ENCODE measurements at places on chromosomes 11 and 22.

DNA sequence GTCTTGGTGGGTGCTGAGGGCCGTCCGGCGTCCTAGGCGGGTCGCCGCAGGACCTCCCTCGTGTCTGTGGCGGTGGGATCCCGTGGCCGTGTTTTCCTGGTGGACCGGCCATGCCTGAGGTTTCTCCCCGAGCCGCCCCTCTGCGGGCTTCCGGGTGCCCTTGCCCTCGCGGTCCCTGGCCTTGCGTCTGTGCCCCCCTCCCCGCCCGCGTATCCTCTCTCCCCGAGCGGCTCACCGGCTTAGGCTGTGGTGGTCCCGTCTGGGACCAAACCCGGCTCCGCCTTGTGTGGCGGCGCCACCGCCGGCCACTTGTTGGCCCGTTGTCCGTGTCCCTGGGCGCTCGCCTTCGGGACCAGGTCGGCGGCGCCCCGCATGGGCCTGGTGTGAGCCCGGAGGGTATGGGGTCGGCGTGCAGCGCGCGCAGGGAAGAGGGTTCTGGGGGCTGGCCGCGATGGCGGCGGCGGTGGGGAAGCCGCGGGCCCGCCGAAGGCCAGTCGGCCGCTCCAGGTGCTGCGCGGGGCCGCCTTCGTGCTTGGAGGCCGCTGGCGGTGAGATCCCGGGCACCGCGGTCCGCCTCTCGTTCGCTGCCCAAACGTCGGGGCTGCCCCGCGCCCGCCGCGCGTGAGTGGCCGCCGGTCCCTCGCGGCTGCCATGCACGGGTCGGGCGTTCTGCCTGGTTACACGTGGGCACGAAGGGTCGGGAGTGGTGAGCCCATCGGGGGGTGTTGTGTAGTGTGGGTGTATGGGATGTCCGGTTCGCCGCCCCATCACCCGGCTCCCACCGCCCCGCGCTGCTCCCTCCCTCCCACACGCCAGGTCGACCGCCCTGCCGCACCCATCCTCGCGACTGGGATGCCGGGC is 3899.1 kb upstream of the OR11H1 start:
- no peak for DNase-seq

DNA sequence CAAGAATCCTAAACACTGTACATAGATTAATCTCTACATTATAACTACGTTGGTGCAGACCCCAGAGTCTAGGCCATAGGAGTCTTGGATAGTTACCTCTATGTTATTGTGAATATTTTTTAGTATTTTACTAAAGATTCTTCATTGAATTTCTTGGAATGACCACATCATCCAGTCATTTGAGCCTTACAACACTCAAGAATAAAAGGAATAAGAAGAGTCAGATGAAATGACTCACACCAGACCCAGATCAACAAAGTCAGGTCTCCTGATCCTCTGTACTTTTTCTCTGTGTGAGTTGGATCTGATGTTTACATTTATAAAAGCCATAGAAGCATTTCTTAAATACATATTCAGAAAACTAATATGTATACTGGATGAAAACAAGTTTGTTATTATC is 179.2 kb upstream of the ARHGAP20 start:
- no peak for DNase-seq

GRCh38 chr11:69251639-69252489 is 42.1 kb upstream of the MYEOV start:
- no peak for DNase-seq

- no peak for DNase-seq
These were observed 570.3 kb upstream of the ANO5 start for GRCh38 chr11:21622566-21622965.

GRCh38 chr11:37371346-37371970 is 773.4 kb upstream of the RAG2 start:
- DNase-seq = no peak

GRCh38 chr11:47399860-47400767 is 8.3 kb upstream of the SLC39A13 start:
- DNase-seq = no peak

DNA sequence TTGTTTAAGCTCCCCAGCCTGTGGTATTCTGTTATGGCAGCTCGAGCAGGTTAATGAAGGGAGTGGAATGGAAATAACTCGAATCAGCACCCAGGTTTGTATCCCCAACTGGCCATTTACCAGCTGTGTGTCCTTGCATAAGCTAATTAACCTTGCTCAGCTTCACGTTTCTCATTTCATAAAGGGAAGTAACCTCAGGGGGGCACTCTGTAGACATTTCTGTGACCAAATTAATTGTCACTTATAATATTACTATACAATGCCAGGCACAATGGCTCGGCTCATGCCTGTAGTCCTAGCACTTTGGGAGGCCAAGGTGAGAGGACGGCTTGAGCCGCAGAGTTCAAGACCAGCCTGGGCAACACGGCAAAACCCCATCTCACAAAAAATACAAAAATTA is 13.8 kb downstream of the ADA2 start:
- DNase-seq = no peak

DNA sequence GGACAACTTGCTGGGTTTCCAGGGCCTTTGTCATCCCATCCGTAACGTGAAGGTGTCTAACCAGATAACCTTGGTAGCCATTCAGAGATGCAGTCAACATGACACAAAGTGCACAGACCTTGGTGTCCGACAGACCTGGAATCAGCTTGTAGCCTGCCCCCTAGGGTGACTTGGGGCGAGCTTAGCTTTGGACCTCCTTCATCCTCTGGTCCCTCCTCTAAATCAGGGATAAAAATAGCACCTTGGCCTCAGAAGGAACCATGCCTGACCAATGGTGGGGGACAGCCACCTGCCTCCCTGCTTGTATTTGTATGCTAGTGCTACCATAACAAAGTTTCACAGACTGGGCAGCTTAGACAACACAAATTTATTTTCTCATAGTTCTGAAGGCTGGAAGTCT is 3.7 kb downstream of the SNRPD3 start:
- no peak for DNase-seq

DNA sequence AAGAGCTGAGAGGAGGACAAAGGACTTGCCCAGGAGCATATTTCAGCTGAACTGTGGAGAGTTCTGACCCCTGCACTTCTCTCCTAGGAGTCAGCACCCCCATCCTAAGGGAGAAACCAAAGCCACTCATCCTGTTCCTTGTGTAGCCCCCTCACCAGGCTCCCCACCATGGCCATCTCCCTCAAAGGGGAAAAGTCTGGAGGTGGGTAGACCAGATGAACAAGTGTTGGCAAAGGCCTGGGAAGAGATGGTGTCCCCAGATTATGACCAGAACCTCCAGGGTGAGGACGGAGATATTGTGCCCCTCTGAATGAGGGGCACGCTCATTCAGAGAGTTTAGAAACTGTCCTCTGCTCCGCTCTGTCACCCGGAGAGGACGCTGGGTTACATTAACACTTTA is 880.0 kb downstream of the BRD1 start:
- no peak for DNase-seq

DNA sequence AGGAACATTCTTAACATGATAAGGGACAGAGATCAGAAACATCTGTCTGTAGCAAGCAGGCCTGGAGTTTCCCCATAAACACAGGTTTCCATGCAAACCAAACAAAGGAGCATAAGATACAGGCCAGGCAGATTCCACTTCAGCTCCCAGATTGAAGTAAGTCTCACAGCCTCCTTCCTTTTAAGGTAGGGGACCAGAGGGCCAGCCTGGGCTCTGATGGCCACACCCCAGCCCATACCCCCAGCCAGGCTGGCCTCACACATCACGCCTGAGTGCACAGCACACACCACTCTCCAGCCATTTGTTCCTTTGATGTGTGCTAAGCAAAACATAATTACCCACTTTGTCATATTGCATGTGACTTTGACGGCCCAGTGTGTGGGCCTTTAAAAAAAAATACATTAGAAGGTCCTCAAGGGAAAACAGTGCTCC is 518.7 kb downstream of the NTM start:
- no peak for DNase-seq

DNA sequence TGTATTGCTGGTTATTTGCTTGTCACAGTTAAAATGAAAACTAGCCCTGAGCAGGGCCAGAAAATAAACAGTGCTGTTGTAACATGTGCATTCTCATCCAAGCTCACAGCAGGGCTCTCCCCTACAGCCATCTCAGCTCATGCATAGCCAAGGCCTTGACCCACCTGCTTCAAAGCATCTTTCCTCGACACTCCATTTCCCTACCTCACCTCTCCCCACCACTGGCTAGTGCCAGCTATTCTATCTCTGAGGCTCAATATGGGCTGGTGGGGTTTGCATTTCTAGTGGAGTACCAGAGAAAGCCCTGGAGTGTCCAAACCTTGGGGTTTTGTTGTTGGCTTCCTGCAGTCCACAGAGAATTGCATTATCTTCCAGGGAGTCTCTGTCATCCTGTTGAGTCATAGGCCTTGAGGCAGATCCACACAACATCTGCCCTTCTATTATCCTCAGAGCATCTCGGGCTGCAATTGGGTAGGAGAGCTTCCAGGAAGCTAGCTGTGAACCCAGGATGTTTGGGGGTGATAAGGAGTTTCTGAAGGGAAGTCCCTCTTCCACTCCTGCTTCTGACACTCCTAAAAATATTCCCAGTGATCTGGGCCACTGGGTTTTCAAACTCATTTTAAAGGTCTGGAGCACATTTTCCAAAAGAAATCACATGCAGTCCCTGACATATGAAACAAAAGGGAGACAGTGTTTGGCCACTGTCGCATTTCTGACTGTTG is 36.1 kb upstream of the AMOTL1 start:
- DNase-seq = no peak

DNA sequence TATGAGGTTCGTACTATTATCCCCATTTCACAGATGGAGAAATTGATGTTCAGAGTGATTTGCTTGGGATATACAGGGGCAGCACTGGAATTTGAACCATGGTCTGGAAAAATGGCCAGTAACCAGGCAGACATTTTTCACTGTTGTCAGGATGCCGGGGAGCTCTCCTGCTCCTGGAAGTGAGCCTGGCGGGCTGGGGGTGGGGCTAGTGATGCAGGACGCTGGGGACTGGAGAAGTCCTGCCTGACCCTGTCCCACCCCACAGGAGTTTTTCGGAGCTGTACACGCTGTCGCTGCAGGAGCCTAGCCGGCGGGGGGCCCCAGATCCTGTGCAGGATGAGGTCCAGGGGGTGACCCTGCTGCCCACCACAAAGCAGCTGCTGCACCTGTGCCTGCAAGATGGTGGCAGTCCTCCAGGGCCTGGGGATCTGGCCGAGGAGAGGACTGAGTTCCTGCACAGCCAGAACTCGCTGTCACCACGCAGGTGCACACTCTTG is 11.1 kb downstream of the SIPA1 start:
- DNase-seq = no peak

DNA sequence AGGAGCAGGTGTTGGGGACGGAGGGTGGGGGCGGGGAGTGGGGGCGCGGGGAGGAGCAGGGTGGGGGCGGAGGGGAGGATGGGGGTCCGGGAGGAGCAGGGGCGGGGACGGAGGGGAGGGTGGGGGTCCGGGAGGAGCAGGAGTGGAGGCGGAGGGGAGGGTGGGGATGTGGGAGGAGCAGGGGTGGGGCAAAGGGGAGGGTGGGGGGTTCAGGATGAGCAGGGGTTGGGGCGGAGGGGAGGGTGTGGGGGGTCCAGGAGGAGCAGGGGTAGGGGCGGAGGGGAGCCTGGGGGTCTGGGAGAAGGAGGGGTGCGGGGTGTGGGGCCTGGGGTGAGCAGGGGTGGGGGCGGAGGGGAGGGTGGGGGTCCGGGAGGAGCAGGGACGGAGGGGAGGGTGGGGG is 17.1 kb downstream of the CRELD2 start:
- DNase-seq = no peak
